ENCODE measurements at places on chromosomes 2 and 18.

- no peak for DNase-seq
Observed at GRCh38 chr2:75525434-75526310, 35.1 kb downstream of the EVA1A start.

DNA sequence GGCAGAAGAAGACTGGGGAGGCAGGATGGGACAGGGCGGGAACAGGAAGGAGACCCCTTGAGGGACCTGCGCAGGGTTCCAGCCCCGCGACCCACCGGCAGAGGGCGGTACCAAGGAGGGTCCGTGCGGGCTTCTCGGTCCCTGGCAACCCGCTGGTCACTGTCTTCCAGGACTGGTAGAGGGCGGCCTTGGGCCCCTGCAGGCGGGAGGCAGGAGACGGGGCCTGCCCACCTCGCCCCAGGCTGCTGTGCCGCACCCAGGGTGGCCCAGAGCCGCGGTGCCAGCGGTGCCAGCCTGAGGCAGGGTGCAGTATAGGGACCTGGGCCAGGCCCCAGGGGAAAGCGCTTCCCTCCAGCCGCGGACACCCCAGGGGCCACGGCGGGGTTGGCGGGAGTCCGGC lies 34.5 kb downstream of the NEURL3 start:
- DNase-seq: peak; percentile 54

- DNase-seq: no peak
Observed at GRCh38 chr2:181760521-181760920, 80.2 kb upstream of the NEUROD1 start.

- no peak for DNase-seq
Observed at GRCh38 chr2:42183775-42184174, 14.6 kb downstream of the EML4 start.

DNA sequence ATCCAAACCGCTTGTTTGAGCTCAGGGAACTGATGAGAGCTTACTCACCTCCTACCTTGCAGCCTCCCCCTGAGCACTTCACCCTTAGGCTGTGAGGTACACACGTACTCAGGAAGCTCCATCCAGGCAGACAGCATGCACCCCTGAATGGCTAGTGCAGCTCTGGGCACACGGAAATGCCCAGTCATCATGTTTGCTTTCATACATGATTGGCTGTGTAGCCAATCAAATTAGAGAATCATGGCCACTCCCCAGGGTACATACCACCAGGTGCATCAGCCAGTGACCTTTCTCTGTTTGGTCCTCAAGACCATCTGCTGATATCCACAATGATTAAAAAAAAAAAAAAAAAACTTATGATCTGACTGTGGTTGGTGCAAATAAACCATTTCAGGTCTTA lies 42.1 kb downstream of the RNF152 start:
- DNase-seq: no peak

GRCh38 chr2:121075641-121076497 lies 209.1 kb downstream of the TFCP2L1 start:
- no peak for DNase-seq

- DNase-seq: no peak
Observed at GRCh38 chr18:63078471-63078870, 241.1 kb downstream of the BCL2 start.

- DNase-seq: no peak
Observed at GRCh38 chr2:192005211-192005610, 158.3 kb upstream of the CAVIN2 start.

GRCh38 chr2:46309052-46309953 lies 12.1 kb downstream of the EPAS1 start:
- no peak for DNase-seq

DNA sequence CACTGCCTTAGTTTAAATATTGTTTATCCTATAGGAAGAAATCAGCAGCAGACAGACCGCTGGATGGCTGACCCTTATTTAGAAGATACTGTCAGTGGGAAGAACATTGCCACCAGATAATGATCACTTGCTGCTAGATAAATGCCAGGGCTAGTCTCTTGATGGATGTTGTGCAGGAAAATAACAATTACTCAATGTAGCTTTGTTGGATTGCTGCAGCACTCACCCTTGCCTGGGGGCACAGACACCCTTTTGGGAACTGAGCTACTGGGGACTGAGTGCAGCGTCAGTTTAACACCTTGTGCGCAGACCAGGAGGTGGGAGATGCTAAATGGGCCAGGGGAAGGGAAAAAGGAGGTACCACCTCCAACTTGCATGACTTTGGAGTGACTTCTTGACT lies 64.2 kb upstream of the CAPN13 start:
- DNase-seq: no peak

GRCh38 chr18:62898359-62898758 lies 183.0 kb downstream of the PHLPP1 start:
- DNase-seq: no peak

DNA sequence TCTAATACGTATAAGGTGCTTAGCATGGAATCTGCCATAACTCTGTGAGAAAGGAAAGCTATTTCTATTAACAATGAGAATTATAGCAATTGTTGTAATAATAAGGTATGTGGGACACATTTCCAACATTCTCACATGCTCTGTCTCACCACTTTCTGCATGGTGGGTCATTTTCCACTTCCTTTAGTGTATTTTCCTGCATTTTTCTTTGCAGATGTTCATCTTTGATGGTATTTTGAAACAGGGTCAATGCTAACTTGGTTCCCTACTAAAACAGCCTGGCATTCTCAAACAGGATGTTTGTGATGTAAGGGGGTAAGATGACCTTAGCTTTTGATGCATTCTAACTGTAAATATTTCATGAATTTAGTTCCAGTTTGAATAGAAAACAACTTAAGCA lies 54.7 kb downstream of the MYO1B start:
- DNase-seq: no peak

GRCh38 chr2:125553768-125554167 lies 1102.2 kb upstream of the GYPC start:
- no peak for DNase-seq

DNA sequence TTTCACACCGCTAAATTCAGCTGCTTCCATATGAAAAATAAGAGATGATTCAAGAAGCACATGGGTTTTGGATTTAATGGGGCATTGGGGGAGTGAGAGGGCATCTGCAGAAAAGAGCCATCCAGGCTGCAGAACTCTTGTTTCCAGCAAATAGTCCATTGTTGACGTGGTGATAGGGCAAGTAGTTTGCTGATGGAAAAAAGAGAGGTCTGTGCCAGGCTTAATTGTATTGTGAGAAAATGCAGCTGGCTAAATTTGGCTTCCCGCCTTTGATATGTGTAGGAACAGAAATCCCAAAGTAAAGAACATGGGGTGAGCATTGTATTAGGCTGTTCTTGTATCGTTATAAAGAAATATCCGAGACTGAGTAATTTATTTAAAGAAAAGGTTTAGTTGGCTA lies 199.5 kb downstream of the SETBP1 start:
- no peak for DNase-seq

- DNase-seq: no peak
Observed at GRCh38 chr2:121173112-121173511, 111.9 kb downstream of the TFCP2L1 start.

DNA sequence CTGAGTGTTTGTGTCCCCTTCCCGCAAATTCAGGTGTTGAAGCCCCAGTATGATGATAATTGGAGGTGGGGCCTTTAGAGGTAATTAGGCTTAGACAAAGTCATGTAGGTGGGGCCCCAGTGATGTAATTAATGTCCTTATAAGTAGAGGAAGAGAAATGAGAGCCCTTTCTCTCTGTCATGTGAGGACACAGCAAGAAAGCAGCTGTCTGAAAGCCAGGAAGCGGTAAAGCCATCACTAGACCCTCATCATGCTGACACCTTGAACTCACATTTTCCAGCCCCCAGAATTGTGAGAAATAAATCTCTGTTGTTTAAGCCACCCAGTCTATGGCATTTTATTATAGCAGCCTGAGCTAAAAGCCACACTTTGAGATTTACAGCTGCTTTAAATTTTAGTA lies 1580.0 kb downstream of the LRP1B start:
- DNase-seq: no peak

DNA sequence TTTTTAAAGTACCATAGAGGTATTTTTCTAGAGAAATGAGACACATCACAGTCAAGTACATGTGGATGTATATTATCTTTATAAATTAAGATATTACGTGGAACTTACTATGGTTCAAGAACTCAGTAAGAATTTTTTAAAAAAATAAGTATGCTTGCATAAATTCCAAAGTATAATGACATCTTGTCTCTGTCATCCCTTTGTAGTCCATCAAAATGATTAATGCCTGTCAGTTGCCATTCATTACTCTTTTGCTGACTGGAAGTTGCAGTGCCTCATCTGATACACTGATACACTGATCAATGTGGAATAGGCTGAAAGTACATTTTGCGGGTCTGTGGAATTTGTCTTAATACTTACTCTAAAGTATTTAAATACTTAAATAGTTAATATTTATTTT lies 177.2 kb downstream of the GALNT13 start:
- no peak for DNase-seq

DNA sequence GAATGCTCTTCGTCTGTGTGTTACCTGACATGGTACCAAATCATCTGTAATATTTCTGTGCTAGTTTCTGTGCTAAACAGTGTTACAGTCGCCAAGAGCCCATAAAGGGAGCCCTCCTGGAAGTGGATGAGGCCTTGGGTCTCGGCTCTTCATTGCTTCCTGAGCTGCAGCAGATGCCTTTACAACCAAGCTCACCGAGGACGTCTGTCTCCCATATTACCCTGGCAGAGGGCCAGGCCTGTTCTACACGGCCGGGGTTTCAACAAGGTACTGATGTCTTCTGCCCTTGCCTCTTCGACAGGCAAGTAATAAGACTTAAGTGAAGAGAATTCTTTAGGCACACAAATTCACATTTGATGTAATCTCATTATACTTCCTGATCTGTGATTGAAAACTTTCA lies 16.8 kb downstream of the RPL31 start:
- no peak for DNase-seq

DNA sequence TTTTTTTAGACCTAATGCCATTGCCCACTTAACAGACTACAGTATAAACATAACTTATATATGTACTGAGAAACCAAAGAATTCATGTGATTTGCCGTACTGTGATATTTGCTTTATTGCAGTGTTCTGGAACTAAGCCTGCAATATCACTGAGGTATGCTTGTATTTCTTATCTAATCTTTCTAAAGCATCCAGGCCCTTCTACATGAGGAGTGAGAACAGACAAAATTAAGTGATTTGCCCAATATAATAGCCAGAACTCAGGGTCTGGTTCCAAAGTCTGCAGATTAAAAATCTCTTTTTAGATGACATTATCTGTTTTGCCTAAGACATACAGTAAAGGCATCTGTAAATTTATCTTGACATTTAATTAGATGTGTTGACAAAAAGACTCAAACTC lies 41.9 kb downstream of the BMPR2 start:
- DNase-seq: no peak

DNA sequence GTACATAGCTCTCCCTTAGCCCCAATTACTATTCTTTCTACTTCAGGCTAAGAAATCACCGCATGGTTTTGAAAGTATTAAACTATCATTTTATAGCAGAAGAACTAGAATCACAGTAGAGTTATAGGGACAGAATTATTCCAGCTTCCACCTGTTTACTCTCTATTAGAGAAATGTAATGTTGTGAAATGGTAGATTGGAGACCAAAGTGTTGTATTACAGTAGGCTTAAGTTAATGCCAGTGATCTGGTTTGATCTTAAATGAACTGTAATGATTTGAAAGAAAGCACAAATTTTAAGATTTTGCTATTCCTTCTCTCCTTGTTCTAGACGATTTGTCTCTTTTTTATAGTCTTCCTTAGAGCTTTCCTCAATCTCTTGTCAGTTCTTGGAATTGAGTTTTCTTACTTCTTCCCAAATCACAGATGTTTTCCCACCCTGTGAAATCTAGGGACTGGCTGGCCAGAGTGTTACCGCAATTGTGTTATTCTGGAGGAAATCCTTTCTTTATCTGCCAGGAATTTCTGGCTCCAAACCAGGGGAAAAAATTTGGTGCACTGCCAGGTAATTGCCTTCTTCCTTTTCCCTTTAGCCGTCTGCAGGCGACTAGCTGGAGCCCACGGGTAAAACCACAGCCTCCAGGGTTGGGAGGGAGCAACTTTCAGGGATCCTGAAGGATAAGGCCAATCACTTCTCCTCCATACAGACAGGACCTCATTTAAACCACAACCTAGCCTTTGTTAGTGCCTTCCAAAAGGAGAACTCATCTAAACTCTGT lies 51.7 kb downstream of the NOP58 start:
- no peak for DNase-seq

DNA sequence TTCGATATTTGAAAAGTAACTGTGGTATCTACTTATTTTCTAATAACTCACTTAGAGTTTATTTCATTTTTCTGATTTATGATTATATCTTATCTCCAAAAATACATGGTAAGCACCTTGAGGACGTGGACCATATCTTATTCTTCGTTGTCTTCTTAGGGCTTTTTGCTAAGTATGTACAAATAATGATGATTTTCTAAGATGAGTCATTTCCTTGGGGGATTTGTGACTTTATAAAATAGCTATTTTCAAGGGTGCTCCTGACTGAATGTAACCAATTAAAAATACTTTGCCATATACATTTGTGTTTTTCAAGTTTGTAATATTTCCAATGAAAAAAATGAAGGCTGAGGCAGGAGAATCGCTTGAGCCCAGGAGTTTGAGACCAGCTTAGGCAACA lies 56.3 kb downstream of the GREB1L start:
- DNase-seq: no peak

GRCh38 chr2:10325278-10326145 lies 22.8 kb downstream of the HPCAL1 start:
- DNase-seq: no peak

GRCh38 chr2:144237830-144238627 lies 281.9 kb downstream of the ZEB2 start:
- DNase-seq: no peak

DNA sequence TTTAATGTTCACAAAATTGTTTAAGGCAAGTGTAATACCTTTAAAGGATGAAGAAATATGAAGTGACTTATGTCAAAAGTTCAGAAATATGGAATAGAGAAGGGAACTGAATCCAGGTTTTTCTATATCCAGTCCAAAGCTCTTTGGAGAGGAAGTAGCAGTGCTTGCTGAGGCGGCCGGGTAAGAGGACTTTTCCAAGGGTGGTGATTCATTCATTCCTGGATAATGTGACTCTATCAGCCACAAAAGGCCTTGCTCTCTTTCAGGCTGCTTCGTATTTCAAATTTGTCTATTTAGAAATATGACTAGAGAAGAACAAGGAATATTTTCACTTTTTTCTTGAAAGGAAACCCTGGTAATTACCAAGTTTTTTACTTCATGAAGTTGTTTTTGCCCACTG lies 830.1 kb upstream of the ZEB2 start:
- no peak for DNase-seq

DNA sequence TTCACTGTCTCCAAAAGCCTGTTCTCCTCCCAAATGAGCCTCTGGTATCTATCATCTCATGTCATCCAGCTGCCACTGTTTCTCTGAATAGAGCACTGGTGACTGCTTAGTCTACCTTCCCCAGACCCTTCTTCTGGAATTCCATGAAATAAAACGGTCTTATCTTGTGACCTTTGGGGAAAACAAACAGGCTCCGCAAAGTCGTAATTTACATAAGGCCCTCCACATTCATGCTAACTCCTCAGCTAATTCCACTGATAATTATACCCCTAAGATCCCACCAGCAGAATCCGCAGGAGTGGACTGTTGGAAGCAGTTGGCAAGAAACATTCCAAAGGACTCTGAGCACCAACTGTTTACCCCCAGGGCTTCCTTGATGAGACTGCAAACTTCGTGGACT lies 33.9 kb upstream of the CHN1 start:
- no peak for DNase-seq

Measured in activated naive CD4-positive, alpha-beta T cell (primary cell).